Left lung (tissue), 14 donors: ENCODE measurements at places on chromosomes 13 and 19. TPM values are rescaled to one million over a fixed set of nuclear protein-coding genes. Genes with fewer than 3 reads are reported as not detected.

DNA sequence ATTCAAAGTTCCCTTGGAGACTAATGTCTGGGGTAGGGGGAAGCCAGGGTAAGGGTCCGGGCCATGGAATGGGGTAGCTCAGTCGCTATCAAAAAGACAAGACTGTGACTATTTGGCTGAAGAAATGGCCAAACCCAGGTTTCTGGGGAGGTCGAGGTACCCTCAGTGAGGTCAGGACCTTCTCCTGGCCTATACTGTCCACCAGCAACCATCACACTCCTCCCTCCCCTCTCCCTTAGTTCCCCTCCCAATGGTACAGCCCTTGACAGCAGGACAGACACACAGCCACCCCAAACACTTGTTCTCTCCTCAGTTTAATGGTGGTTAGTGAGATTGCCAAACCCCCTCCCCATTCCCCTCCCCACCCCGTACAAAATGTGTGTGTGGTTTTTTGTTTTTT lies 2.6 kb upstream of the ZNF428 start:
- no peak for DNase-seq

- no peak for DNase-seq
These were observed 86.5 kb downstream of the DLEU7 start for GRCh38 chr13:50757008-50757407.

DNA sequence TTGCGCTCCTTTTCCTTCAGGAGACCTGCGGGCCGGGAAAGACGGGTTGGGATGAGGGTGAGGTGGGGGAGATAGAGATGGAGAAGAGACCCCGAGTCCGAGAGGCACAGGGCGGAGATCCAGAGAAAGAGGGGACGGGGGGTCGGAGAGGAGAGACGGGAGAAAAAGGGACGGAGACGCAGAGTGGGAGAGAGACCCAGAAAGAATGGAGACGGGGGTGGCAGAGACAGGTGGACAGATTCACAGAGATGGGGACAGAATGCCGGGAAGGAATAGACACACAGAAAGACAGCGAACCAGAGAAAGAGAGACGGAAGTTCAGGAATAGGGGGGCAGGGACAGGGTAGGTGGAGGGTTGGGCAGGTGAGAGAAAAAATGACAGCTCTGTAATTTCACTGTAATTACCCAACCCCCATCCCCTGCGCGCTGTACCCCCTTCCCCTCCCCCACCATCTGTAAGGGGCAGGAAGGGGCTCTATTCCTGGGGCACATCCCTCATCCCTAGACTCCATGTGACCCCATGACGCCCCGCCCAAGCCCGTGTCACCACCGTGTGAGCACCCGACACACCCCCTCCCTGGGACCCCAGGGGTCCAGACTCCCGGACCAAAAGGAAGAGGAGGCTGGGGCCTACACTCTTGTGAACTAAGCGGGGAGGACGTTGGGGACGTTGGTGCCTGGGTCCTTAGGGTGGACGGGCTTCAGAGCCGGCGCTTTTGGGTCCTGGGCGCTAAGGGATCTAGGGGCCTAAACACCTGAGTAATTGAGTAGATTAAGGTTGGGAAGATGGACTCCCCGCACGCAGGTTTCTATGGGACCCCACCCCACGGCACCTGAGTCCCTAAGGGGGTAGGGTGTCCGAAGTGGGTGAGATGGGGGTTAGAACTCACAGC lies 967 bp downstream of the DBP start:
- DNase-seq: no peak

DNA sequence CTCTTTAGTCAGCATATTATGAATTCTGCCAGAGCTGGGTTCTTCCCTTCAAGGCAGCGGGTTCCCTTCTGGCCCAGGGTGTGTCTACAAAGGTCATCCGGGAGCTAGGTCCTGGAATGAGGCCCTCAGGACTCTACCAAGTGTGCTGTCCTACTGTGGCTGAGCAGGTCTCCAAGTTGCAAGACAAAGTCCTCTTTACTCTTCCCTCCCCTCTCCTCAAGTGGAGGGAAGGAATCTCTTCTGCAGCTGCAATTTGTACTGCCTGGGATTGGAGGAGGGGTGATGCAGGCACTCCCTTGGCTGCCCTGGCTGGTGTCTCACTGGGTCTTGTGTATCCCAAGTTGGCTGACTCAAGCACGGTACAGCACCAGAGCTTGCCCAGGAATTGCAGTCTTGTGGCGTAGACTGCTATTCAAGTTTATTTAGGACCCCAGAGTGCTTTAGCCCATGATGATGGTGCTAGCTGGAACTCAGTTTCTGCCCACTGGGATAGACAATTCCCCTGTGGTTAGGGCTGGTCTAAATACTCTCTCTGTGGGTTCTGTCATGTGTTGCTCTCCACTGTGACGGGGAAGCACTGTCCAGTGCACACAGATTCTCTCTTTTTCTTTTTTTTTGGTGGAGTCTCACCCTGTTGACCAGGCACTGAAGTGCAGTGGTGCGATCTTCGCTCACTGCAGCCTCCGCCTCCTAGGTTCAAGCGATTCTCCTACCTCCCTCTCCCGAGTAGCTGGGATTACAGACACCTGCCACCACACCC lies 28.5 kb downstream of the RFC3 start:
- DNase-seq: no peak

DNA sequence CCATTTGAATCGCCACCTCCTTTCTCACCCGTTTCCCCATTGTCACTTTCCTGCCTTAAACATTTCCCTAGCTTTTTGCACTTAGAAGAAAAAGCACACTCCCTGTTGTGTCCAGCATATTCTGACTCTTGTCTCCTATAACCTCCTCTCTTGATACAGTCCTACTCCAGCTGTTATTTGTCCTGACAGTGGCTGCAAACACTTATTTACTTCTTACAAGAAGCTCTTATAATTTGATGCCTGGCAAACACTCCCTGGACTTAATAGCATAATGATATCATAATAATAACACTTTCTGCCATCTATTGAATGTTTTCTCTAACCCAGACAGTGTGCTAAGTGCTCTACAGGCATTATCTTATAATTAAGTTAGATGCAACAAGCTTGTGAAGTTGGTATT lies 76.6 kb downstream of the DGKH start:
- DNase-seq: peak; percentile 35

DNA sequence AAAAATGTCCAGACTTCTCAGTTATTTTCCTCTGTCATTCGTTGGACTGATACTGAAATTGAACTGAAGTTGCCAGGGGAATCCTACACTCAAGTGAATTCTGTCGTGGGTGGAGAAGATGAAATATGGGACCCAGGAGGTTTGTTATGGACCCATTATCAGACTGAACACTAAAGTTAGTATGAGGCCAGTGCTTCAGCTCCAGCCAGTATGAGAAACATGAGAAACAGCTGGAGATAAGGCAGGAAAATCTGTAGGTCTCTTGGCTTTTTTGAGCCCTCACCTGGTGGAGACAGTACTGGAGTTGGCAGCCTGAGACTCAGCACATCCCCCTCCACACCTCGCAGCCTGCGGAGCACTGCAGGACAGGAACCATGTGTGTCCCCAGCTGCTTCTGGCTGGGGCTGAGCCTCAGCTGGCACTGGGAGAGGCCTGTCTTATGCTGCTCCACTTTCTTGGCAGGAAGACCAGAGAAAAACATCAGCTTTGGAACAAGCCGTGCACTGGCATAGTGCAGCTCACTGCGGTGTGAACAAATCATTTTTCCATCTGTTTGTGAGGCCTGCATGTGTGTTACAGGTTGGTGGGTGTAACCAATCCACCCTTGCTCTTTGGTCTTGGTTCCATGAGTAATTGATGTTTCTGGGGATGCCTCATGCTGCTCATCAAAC lies 641.0 kb downstream of the FGF9 start:
- peak; percentile 44 for DNase-seq

DNA sequence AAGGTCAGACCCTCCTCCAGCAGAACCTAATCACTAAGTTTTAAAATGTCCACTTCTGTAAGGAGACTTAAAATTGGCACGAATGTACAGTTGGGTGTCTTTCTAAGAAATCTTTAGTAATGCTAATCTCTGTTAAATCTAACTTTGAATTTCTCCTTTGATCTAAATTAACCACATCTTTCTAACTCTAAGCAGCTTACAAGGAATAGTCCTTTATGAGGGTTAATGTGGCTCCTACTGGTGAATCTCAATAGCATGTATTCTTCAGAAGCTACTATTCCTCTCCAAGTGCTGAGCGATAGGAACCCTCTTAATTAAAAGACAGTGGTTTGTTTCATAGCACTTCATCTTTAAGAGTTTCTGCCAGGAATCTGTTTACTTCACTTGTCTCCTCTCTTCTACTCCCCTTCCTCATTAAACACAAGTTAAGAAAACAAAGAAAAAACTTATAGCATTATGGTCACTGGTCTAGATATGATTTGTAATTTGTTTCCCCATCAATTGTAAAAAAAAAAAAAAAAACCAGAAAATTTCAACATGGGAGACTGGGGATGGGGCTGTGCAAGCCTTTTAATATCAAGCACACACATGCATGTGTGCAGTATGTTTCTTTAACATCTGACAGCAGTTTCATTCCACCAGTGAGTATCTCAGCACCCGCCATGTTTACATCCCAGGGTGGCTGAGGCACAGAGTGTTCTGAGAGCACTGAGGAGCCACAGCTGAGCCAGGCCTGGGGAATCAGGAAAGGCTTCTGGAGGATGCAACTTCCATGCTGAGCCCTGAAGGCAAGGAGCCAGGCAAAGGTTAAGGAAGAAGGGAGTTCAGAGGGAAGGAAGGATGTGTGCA lies 57.7 kb downstream of the ATP7B start:
- DNase-seq: peak; percentile 46

DNA sequence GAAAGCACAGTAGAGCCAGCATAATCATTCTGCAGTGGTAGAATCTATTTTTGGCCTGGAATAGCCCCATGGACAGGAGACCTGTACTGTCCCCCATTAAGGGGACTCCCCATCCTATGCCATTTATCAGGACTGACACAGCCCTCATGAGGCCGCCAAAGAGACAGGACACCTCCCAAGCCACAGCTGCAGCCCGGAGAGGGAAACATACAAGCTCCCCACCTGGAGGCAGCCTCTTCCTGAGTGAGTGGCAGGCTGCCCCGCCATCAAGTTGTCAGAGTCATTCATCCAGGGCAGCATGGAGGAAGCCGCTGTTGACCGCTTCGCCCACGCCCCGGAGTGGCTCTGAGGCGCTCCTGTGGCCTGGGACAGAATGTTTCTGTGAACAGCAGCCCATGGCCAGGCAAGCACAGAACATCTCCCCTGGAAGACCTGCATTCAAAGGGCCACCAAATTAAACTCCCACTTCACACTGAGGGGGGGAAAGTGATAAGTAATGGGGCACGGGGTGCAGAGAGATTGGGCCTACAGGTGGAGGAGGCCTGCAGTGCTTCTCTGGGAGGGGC lies 111.3 kb downstream of the ZDHHC20 start:
- DNase-seq: no peak

GRCh38 chr13:51942189-51942588 lies 69.1 kb downstream of the ATP7B start:
- DNase-seq: no peak

GRCh38 chr13:50732712-50733111 lies 110.8 kb downstream of the DLEU7 start:
- DNase-seq: no peak

DNA sequence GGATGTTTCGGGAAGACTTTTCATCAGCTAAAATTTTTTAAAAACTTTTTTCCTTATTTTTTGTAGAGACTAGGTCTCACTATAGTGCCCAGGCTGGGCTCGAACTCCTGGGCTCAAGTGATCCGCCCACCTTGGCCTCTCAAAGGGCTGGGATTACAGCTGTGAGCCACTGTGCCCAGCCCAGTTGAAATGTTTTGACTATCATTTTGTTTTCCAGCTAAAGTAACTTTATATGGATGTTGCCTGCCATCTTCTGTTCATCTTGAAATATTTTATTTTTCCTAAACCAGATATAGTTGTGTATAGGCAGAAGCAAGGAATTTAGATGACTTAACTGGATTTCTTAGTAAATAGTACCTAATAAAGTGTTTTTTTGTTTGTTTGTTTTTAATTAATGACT lies 7.0 kb downstream of the CAB39L start:
- DNase-seq: no peak

DNA sequence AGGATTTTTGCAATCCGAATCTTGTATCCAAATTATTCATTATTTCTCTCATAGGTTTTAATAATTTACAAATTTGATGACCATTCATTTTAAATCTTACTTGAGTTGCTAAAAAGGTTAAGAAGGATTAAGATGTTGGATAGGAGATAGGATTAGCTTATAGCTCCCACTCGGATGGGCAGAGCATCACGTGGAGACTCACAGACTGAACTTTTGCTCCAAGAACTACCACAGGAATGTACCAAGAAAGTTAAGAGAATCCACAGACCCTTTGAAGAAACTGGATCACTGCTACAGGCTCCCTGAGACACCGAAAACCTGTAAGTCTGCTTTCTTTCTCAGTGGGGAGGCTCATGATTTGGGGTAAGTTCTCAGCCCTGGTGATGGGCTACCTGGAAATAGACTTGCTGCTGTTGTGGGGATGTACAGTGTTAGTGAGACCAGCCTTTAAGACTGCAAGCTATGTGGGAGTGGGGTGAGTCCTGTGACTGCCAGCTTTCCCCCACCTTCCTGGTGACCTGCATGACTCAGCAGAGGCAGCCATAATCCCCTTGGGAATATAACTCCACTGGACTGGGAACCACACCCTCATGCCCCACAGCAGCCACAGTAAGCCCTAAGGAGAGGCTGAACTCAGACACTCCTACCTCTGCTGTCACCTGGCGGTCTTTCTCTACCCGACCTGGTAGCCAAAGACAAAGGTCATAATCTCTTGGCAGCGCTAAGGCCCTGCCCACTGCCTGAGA lies 1458.0 kb downstream of the OLFM4 start:
- no peak for DNase-seq

GRCh38 chr13:46571189-46571908 lies 18.4 kb downstream of the LRCH1 start:
- no peak for DNase-seq

DNA sequence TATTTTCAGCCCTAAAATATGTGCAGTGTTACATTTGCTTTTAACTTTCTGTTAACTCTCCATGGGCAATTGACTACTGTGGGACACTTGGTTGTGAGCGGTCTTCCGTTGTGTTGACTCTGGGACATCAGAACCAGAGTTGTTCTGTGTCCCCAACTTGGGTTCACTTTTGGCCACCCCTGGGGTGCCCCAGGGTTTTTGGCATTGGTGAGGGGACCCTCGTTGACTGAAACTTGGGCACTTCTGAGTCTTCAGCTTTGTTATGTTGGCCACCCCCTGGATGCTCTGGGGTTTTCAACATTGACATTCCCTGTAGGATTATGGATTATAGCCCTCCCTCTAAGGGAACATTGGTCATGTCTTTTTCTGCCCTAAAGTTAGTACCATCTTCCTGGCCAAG lies 57.1 kb downstream of the OR10H4 start:
- no peak for DNase-seq

DNA sequence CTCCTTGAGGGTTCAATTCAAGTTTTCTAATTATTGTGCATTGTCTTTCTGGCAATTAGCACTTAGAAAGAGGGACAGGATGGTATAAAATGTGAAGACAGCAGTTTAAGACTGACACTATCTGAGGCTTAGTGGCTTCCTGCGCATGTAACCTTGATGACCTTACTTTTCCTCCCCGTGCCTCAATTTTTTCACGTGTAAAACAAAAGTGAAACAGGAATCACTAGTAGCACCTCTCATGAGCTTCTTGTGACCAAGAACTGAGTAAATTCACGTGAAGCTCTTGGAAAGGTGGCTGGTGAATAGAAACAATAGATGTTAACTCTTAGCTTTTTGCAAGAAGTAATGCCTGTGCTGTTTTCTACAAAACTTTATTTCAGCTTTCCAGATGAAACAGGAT lies 233.9 kb downstream of the LMO7 start:
- DNase-seq: no peak

Gene ZNF607
- polyA plus RNA-seq: 11.4 TPM

Gene FLT3
- 0.40 TPM for polyA plus RNA-seq

Gene CD177
- 0.77 TPM for polyA plus RNA-seq

Gene GCDH
- polyA plus RNA-seq: 27.5 TPM
